ENCODE measurements at places on chromosomes 13 and 19.

GRCh38 chr13:96214824-96215445 is 125.0 kb downstream of the HS6ST3 start:
- DNase-seq = no peak

- DNase-seq = peak; percentile 37
These were observed 4.1 kb downstream of the SWSAP1 start for GRCh38 chr19:11378319-11379189.

GRCh38 chr19:1343041-1343440 is 40.7 kb upstream of the NDUFS7 start:
- no peak for DNase-seq

DNA sequence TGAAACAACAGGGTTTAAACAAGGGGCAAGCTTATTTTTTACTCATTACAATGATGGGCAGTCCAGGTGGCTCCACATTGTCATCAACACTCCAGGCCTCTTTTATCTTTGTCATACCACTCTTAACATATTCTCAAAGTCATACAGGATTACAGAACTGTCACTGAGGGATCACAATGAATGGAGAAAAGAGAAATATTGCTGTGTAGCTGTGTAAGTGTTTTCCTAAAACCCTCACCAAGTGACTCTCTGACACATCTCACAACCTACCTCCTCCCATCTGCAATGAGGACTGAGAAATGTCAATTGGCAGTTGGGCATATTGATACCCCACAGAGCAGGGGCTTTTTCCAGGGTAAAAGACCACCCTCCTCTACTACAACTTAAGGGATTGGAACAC is 562.1 kb downstream of the TBC1D4 start:
- DNase-seq = no peak

DNA sequence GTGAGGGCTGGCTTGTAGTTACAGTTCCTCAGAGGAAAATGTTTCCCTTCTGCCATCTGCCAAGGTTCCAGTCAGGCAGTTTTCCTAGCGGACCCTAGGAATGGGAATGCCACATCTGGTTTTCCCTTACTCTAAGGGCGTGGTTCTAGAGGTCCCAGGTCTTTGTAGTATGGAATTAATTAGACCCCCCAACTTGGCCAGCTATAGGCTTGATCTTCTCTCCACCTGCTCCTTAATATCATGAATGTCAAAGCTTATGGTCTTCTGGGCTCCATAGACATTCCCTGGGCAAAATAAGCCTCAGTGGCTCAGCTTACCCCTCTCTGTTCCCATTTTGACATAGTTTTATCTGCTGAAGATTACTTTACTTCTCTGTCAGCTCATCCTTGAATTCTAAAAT is 70.0 kb downstream of the ZNF568 start:
- DNase-seq = no peak

GRCh38 chr19:2412449-2412848 is 14.9 kb downstream of the TIMM13 start:
- no peak for DNase-seq

DNA sequence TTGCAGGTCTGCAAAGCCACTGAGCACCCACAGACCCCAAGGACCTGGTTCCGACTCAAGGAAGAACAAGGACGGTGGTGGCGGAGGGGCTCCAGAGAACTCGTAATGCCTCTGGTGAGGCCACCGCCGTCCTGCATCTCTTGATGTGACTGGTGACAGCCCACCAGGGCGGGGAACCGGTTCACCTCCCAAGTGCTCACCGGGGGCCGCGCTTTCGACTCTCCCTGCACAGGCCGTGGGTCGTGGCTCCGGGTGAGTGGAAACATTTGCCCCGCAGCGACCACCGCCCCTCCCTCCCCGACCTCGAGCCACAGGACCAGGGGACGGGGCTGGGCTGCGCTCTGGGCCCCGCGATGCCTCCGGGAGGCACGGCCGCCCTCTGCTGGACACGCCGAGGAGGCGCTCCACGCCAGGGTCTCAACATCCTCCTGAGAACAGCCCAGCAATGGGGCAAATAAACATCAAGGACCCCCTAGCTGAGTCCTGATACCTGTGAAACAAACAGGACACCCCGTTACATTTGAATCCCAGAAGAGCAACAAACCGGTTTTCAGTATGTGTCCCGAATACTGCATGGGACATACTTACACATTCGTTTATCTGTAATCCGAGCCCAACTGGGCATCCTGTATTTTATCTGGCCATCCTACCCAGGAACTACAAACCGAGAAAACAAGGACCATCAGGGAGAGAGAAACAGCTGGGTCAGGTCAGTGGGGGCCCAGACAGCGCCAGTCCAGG is 3.9 kb upstream of the PLPP2 start:
- peak; percentile 58 for DNase-seq

- DNase-seq = no peak
These were observed 28.9 kb upstream of the USP12 start for GRCh38 chr13:27200413-27201070.

GRCh38 chr13:43003010-43003409 is 11.0 kb upstream of the EPSTI1 start:
- DNase-seq = no peak

DNA sequence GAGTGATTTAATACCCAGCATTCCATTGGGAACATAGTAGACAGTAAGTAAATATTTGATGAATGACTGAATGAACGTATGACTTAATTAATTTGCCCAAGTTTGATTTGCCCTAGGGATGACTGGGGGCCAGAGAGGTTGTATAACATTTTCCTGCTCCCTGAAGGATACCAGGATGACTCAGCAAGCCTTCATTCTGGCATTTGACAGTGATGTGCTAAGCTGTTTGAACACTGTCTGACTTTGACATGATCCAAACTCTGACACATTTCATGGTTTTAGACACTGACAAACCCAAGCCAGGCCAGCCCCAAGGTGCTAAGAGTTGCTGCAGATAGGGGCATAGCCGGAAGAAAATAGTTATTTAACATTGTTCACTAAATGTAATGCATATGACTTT is 53.4 kb upstream of the KLF12 start:
- no peak for DNase-seq

GRCh38 chr13:24680258-24680920 is at the start of gene ATP12A:
Gene ATP12A, plus strand, starts transcription at chr13:24680408. Its CDS starts 336 bp downstream, at chr13:24680744.
- peak; percentile 30 for DNase-seq

GRCh38 chr19:53962887-53963431 is at the start of gene CACNG8:
Gene CACNG8, plus strand, starts transcription at chr19:53962937.
- DNase-seq = no peak

DNA sequence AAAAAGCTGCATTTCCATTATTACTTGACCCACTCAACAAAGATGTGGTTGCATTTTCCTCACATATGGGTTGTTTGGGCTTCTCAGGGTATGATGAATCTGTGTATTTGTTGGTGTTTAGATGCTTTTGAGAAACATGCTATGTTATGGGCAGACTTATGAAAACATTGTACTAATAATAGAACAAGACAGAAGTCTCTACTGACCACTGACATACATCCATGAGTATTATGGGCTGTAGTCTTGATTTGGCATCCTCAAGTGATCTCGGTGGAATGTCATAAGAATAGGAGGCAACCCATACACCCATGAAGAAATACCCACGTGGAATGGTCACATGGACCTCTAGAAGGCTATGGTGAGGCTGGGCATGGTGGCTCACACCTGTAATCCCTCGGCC is 36.3 kb upstream of the ABCC4 start:
- no peak for DNase-seq

GRCh38 chr19:52943134-52943883 is 19.4 kb downstream of the ZNF816 start:
- DNase-seq = no peak
